ENCODE measurements at places on chromosomes 1 and 21.

- DNase-seq = no peak
Observed at GRCh38 chr1:27507960-27508665, 18.1 kb upstream of the WASF2 start.

DNA sequence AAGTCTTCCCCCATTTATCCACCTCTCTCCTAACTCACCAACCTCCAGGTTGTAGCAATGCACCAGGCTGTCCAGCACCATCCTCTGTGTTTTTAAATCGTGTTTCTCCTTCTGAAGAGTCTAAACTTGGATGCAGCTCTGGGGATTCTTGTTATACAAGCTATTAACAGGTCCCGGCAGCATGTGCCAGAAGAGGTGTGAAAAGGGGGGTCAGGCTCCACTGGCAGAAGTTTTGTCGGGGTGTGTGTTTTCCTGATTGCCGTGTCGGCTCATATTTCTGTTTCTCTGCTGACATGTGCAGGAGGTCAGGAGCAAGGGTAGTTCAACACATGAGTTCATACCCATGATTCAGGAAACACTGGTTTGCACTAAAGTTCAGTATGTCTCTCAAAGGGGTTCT is 658.6 kb upstream of the CAMK1G start:
- no peak for DNase-seq

DNA sequence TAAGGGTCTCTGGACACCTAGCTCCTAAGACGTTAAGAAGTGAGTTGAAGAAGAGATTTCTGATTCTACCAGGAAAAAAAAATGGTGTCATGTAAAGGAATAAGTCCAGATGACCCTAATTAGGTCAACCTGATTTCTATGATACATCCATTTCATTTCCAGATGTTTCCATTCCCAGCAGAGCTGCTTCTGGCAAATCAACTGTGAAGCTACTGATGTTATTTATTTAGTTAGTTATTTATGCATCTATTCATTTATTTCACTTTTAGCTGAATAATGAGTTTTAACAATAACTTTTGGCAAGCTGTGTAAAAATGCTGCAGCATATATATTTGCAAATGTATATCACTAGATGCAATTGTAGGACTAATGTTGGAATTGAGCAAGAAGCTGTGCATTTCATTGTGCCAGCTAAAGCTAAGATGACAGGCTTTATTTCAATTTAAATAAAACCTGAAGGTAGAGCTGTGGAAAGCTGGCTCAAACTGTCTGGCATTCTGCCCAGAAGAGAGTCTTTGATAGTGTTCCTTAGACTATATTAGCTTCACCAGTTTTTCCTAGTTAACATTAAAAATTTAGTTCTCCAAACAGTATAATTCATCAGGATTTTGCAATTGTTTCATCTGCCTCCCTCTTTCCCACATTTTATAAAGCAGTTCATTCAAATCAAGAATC is 1164.4 kb upstream of the ADGRL4 start:
- DNase-seq = no peak

DNA sequence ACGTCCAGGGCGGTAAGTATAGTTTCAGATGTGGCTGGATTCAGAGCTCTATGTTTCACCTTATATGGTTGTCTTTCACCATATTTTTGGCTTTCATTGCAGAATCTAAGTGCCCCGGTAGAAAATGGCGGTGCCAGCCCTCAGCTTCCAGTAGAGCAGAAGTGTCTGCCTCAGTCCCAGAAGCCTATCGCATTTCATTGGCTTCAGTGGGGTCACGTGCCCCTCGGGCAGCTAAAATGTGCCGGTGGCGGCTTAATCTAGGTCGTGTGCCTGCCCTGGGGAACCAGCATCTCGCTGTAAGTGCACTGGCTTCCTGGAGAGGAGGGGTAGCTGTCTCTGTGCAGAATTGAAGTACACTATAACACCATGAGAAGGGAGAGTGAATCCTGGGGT is 107.4 kb upstream of the MAGI3 start:
- no peak for DNase-seq

- DNase-seq = no peak
Observed at GRCh38 chr1:210588946-210589345, 260.2 kb downstream of the HHAT start.

- DNase-seq = no peak
Observed at GRCh38 chr1:94130851-94131595, 10.1 kb upstream of the ABCA4 start.

DNA sequence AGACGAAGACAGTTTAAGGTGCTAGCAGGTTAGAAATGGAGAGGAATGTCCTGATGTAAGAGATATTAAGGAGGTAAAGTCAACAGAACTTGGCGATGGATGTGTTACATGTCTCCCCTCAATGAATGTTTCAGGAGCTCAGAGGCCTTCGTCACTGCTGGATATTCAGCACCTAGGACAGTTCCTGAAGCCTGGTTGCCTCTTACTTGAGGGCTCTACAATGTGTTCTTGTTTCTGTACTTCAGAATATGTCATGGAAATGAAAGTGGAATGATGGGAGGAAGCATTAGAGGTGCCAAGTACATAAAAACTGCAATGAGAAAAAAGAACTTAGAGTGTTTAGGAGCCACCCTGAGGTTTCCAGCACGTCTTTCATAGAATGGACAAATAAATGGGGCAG is 17.7 kb downstream of the TNR start:
- no peak for DNase-seq

DNA sequence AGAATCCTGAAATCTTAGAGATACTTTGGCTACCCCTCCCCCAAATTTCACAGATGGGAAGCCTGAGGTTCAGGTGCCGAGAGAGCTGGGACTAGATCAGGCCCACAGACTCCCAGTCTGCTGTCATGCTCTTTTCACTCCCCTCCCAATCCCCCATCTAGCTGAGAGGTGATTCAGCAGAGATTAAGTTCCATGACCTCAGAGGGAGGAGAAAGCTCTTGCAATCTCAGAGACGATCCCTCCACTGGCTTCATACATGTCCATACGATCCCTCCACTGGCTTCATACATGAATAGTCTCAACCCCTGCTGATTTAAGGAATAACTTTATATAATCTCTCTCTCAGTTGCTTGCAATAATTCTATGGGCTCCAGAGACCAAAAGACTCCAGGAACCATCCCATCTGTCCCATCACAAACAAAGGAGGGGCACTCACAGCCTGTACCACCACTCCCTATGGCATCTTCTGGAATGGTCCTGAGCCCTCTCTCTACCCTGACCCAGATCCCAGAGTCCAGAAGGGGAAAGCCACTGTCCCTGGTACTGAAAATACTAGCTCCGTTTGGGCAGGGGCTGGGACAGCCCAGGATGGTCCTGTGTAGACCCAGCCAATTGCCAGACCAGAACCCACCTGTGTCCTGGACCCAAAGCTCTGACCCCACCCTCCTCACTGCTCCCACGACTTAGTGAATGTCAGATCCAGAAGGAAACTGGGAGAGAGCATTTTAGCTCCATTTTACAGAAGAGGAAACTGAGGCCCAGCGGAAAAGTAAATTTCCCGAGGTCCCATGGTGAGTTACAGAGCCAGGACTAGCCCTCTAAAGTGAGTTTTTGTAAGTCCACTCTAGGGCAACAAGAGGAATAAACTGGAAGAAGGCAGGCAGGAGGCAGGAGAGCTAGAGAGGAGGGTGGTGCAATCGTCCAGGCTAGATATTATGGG is 27.1 kb downstream of the RIMS3 start:
- no peak for DNase-seq

DNA sequence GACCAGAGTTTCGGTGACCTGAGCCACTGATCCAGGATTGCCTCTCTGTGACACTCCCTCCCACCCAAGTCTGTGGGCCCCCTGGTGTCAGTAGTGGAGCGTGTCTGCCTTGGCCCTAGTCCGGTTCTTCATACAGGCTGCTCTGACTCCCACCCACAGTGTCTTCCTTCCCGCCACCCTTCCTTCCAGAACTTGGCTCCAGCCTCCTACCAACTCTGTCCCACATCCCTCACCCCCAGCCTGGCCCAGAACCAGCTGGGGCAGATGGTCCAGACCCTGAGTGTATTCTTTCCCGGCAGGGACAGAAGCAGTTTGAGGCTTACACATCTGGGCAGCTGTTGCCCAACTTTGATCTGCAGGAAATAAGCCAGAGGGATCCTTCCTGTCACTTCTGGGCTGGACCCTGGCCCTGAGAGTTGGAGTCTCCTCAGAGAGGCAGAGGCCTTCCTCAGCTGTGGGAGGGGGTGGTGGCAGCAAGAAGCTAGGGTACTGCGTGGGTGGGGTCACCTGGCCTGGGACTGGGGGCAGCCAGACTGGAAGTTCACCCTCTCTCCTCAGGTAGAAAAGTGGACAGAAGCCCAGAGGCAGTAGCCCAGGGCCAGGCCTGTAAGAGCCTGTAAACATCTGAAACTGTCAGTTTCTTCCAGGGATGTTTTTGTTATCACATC is 43.1 kb upstream of the EPS8L3 start:
- no peak for DNase-seq

DNA sequence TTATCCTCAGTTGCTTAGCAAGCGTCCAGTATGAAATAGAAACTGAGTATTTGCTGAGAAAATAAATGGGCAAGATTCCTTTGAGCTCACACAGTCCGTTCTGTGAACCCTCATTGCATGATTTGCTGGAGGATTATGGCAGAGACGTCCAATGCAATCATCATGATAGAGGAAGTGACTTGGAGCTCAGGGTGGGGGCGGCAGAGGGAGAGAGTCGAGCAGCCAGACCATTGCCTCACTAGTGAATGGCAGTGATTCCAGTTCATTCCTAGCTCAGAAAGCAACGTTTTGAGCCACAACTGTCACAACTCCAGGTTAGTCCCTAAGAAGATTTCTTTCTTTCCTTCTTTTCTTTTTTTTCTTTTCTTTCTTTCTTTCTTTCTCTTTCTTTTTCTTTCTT is 27.5 kb upstream of the COL9A2 start:
- DNase-seq = no peak

- DNase-seq = no peak
Observed at GRCh38 chr1:1291548-1292441, 11.6 kb downstream of the SCNN1D start.

DNA sequence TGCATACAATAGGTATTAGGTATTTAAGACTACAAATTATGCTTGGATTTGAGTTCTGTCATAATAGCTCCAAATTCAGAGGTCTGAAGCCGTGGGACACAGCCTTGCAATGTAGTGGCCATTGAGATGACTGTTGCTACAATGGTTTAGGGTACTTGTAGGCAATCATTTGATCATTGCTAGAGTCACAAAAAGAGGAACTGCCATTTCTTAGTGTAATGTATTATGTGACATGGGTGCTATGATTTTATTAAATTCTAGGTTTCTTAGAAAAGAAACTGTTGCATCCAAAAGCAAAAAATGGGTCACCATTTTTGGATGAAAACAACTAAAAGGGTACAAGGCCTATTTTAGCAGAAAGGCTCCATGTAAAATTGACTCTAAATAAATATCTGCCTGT is 129.9 kb upstream of the ZNF644 start:
- no peak for DNase-seq

Measured in activated CD8-positive, alpha-beta memory T cell treated with anti-CD3 and anti-CD28 coated beads for 4 hours (primary cell).